Thyroid gland (tissue), 4 donors: ENCODE measurements at places on chromosomes 2 and 18. TPM values are rescaled to one million over a fixed set of nuclear protein-coding genes. Genes with fewer than 3 reads are reported as not detected.
A peak's percentile ranks its signal among the peaks of the same experiment; 100 is the strongest.

GRCh38 chr2:74844752-74845151 is 10.8 kb downstream of the HK2 start:
- peaks cover 40% of the 10 kb centered on the region for H3K4me1 ChIP-seq
- no peak overlapping the region for H3K4me3 ChIP-seq
- no peaks in the 10 kb centered on the region for H3K36me3 ChIP-seq
- DNase-seq = no peak
- no peak overlapping the region for H3K27ac ChIP-seq

GRCh38 chr2:8534729-8535468 is 147.0 kb upstream of the ID2 start:
- DNase-seq = peak; percentile 74
- H3K4me1 ChIP-seq = peaks cover 15% of the 10 kb centered on the region
- no peaks in the 10 kb centered on the region for H3K36me3 ChIP-seq
- H3K4me3 ChIP-seq = no peak overlapping the region
- H3K27ac ChIP-seq = peak overlapping the region; percentile 62
- no peaks in the 10 kb centered on the region for H3K27me3 ChIP-seq

- no peak overlapping the region for H3K27ac ChIP-seq
- H3K4me3 ChIP-seq = no peak overlapping the region
- no peaks in the 10 kb centered on the region for H3K27me3 ChIP-seq
- no peaks in the 10 kb centered on the region for H3K36me3 ChIP-seq
Measured at GRCh38 chr2:109020217-109020637, 31.2 kb upstream of the EDAR start.

- no peak overlapping the region for H3K4me3 ChIP-seq
- peaks cover 16% of the 10 kb centered on the region for H3K4me1 ChIP-seq
- H3K27me3 ChIP-seq = no peaks in the 10 kb centered on the region
- DNase-seq = no peak
- H3K27ac ChIP-seq = peak overlapping the region; percentile 43
- no peaks in the 10 kb centered on the region for H3K36me3 ChIP-seq
Measured at GRCh38 chr18:13500227-13500865, 226.0 kb downstream of the FAM210A start.

GRCh38 chr2:64325477-64325851 is 128.5 kb upstream of the LGALSL start:
- no peak overlapping the region for H3K4me3 ChIP-seq
- no peaks in the 10 kb centered on the region for H3K27me3 ChIP-seq
- no peaks in the 10 kb centered on the region for H3K4me1 ChIP-seq
- no peaks in the 10 kb centered on the region for H3K36me3 ChIP-seq

DNA sequence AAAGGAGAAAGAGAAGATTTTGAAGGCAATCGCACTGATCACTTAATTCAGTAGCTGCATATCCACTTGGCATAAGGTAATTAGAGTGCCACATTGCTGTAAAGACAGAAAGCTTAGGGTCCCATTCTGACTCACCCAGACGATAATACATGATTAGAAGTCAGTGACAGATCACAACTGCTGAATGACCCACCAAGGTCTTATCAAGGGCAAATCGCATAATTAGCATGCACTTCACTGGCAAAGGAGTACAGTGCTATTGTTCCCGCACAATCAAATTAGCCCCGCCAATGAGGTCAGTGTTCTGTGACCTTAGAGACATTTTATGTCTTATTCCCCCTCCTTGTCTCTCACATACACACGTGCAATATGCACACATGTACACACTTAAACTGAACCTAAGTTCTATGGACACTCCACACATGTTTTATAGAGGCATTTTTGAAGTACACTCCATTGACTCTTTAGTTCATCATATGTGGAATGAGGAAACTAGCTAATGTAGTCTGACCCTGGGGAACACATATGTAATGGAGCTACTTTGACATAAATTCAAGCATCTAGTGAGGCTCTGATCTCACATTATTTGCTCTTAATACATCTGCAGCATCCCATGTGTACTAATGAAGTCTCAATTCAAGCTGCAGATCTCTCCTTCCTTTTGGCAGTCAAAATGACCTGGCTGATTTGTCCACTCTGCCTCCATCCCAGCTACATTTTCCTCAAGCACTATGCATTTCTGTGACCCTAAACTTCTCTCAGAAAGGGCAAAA is 673.8 kb upstream of the FANCL start:
- no peaks in the 10 kb centered on the region for H3K27me3 ChIP-seq
- no peaks in the 10 kb centered on the region for H3K4me1 ChIP-seq
- no peak for DNase-seq
- no peak overlapping the region for H3K27ac ChIP-seq

- DNase-seq = no peak
- H3K4me3 ChIP-seq = no peak overlapping the region
- H3K36me3 ChIP-seq = no peaks in the 10 kb centered on the region
- H3K27me3 ChIP-seq = no peaks in the 10 kb centered on the region
Measured at GRCh38 chr2:105541189-105542050, 142.6 kb upstream of the FHL2 start.

DNA sequence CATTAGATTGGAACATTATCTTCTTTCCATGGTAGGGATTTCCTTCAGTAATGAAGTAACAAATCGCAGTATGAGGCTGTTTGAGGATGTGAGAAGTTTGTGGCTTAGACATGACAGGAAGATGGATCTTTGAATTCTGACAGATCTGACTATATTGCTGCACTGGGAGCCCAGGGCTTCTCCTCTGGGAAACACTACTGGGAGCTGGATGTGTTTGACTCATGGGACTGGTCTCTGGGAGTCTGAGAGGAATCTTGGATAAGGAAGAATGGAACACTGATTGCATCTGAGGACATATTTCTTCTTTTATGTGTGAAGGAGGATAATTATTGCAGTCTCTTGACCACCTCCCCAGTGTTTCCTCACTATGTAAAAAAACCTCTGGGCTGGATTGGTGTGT is 77.2 kb upstream of the ST6GAL2 start:
- no peak overlapping the region for H3K4me3 ChIP-seq
- DNase-seq = no peak
- no peaks in the 10 kb centered on the region for H3K27me3 ChIP-seq

DNA sequence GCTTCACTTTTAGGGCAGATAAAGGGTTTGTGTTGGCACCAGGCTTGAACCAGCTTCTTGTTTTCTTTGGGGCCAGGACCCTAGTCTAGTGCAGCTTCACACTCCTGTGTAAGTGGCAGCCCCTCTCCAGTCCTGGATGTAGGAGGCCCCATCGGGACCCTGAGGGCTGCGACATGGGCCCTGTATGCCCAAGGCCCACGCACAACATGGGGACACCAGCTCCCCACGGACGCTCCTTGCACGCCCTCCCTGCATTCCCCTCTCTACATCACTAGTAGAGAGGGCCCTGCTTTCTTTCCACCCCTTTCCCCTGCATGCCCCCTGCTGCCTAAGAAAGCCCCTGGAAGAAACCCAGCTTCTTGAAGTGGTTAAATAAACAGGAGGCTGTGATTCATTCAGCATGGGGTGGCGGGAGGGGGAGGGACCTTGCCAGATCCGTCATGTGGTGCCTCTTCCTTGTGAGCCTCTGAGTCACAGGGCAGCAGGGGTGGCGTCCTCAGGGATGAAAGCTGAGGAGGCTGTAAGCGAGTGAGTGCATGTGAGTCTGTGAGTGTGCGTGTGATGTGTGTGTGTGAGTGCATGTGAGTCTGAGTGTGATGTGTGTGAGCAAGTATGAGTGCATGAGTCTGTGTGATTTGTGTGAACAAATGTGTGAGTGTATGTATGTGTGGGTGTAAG is 42.5 kb downstream of the COPS8 start:
- DNase-seq = peak; percentile 92
- no peak overlapping the region for H3K4me3 ChIP-seq
- peaks cover 10% of the 10 kb centered on the region for H3K4me1 ChIP-seq
- peak overlapping the region; percentile 6 for H3K27ac ChIP-seq

- peaks cover 19% of the 10 kb centered on the region for H3K4me1 ChIP-seq
- DNase-seq = no peak
- H3K27ac ChIP-seq = no peak overlapping the region
- H3K36me3 ChIP-seq = no peaks in the 10 kb centered on the region
Measured at GRCh38 chr2:222796413-222797103, 64.3 kb upstream of the ACSL3 start.

DNA sequence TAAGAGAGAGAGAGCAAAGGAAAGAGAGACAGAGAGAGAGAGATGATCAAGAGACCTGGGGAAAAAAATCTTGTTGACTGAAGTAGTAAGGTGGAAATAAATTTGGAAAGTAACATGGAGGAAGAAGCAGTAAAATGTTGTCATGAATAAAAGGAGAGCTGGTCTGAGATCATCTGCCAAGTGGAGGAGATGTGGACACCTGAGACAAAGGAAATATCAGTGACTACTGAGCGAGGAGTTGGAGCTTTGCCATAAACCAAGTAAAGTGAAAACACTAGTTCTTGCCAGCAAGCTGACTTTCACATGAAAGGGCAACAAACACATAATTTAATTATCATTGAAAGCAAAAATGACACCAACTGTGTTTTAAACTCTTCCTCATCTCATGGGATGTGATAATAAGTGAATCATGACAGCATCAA is 49.0 kb upstream of the DSG1 start:
- DNase-seq = no peak
- no peaks in the 10 kb centered on the region for H3K27me3 ChIP-seq
- H3K36me3 ChIP-seq = no peaks in the 10 kb centered on the region

GRCh38 chr2:176001281-176001915 is 669 bp downstream of the LNPK start:
- H3K4me1 ChIP-seq = no peaks in the 10 kb centered on the region
- H3K27me3 ChIP-seq = no peaks in the 10 kb centered on the region
- peak overlapping the region; percentile 54 for H3K4me3 ChIP-seq
- peak; percentile 38 for DNase-seq
- H3K27ac ChIP-seq = peak overlapping the region; percentile 50

DNA sequence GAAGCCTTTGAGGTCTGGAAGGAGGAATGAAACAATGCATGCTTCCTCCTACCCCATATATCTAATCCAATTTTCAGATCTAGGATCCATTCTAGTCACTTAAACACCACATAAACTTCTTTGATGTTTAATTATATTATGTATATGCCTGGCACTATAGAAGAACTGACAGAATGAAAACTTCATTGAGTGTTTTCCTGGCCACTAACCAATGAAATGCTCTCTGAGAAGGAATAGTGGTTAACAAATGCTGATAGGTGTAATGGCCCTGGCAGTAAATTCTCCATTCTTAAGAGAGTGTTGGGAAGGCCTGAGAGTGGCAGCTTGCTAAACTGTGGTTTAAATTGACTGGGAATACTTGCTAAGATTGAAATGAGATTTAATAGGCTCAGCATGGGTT is 710.0 kb downstream of the LRRTM4 start:
- H3K27me3 ChIP-seq = no peaks in the 10 kb centered on the region
- H3K36me3 ChIP-seq = no peaks in the 10 kb centered on the region
- no peaks in the 10 kb centered on the region for H3K4me1 ChIP-seq
- no peak for DNase-seq
- no peak overlapping the region for H3K27ac ChIP-seq
- H3K4me3 ChIP-seq = no peak overlapping the region

DNA sequence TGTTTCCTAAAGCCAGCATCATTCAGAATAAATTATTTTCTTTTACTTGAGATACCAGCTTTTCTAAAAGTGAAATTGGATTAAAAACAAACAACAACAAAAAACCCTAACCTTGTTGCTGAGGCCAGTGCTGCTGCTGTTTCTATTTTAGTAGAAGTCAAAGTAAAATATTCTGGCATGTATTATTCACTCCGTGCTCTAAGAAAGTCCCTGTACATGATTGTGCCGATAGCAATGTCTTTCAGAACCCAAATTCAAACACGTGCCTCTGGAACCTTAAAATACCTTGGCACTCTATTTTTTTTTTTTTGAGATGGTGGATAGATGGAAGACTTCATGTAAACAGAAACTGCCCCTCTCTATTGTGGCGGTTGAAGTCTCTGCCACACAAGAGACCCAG is 43.7 kb downstream of the TANC1 start:
- DNase-seq = no peak
- H3K36me3 ChIP-seq = no peaks in the 10 kb centered on the region
- no peak overlapping the region for H3K4me3 ChIP-seq
- H3K27ac ChIP-seq = no peak overlapping the region

The LGALSL gene
- total RNA-seq = 8.1 TPM

The BOK gene
- total RNA-seq = 29.1 TPM

DNA sequence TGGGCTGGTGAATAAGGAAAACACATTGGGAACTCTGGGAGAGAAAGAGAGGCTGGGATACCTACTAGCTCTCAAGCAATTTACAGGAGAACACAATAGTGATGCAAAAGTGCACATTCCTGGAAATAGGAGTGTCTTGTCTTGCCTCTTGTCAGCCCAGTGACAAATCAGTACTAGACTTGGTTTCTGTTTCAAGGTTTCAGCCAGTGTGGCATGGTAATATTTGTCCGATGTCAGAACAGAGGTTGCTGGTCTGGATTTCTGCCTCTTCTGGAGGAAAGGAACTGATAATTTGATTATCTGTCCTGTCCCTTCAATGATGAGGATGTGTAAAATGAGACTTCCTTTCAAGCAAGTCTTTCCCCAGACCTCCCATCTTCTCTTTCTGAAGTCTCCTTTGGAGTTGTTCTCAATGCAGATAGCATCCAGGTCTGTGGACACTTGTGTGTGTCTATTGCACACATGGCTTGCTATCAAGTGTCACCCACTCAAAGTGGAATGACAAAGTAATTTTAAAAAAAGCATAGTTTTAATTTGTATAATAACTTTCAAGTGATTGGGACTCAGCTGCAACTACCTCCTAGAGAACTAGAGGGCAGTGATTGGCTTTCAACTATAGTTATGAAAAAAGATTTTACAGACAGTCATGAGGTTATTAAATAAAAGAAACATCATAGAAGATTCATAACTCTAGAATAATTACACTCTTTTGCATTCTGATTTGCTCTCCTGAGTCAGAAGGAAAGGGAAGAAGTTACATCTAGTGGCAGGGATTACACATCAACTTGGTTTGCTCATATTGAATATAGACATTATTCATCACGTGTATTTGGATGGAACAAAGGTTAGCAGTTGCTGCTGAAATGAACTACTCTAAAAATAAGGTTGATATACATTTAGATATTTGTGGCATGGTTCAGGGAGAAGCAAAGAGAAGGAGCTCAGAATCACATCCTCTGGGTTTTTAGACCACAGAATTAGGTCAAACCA is 4.5 kb downstream of the GPR39 start:
- H3K4me1 ChIP-seq = peaks cover 10% of the 10 kb centered on the region
- H3K27ac ChIP-seq = no peak overlapping the region
- no peaks in the 10 kb centered on the region for H3K27me3 ChIP-seq

- H3K27ac ChIP-seq = no peak overlapping the region
- no peak for DNase-seq
- no peak overlapping the region for H3K4me3 ChIP-seq
- H3K4me1 ChIP-seq = no peaks in the 10 kb centered on the region
Measured at GRCh38 chr2:174450021-174450816, 36.6 kb downstream of the GPR155 start.

- no peak for DNase-seq
- H3K4me1 ChIP-seq = no peaks in the 10 kb centered on the region
- no peak overlapping the region for H3K27ac ChIP-seq
Measured at GRCh38 chr2:52686935-52687334, 1080.7 kb upstream of the CHAC2 start.

- H3K36me3 ChIP-seq = no peaks in the 10 kb centered on the region
- peaks cover 16% of the 10 kb centered on the region for H3K4me1 ChIP-seq
- no peak overlapping the region for H3K27ac ChIP-seq
- DNase-seq = no peak
Measured at GRCh38 chr2:118667964-118668363, 179.5 kb downstream of the EN1 start.

The SCTR gene
- total RNA-seq = not detected

- no peaks in the 10 kb centered on the region for H3K27me3 ChIP-seq
- no peaks in the 10 kb centered on the region for H3K4me1 ChIP-seq
- H3K4me3 ChIP-seq = no peak overlapping the region
- no peaks in the 10 kb centered on the region for H3K36me3 ChIP-seq
Measured at GRCh38 chr18:63701952-63702351, 808 bp upstream of the SERPINB11 start.

- H3K36me3 ChIP-seq = no peaks in the 10 kb centered on the region
- no peak overlapping the region for H3K27ac ChIP-seq
- no peak for DNase-seq
- H3K27me3 ChIP-seq = no peaks in the 10 kb centered on the region
- H3K4me1 ChIP-seq = no peaks in the 10 kb centered on the region
Measured at GRCh38 chr18:30684825-30685481, 357.6 kb downstream of the DSC3 start.
